Activated naive CD4-positive, alpha-beta T cell treated with Interleukin-2 at 50 U/mL for 16 hours (primary cell): ENCODE measurements at places on chromosomes 6 and 20.

DNA sequence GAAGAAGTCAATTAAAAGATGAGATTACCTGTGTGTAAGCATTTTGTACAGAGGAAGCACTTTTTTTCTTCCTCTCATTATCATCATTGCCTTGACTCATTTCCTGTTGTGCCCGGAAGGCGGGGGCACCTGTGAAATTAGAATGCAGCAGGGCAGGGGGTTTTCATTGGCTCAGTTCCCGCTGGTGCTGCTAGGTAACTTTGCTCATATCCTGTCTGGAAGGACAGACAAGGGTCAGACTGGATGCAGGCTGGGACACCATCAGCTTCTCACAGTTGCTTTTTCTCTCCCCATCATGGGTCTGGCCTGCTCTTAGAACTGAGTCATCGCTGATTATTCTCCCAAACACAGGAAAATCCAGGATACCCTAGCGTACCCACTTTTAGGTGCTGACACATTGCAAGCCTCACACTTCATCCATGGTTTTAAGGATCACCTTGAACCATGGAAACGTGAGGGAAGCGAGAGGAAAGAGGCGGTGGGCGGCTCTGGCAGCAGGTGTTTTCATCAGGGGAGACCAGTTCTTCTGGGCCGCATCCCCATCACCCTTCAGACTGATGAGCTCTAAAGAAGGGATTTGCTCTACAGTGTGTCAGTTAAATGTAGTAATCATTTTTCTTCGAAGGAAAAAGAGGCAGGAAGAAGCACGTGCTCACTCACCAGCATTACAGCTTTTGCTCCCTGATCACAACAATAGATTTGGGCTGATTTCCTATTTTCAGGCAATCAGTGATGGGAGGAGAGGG lies 195.7 kb upstream of the SASH1 start:
- peak; percentile 73 for DNase-seq

DNA sequence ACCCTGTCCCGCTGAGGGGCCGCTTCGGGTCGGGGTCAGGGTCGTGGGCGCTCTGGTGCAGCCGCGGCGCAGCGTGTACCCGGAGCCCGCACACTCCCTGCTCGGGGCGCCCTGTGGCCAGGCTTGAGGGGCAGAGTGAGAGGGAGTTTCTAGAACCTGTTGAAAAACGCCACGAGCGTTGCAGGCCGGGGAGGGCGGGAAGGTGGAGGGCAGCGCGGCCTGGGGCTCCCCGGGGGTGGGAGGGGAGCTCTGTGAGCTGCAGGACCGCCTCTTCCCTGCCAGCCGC lies 539 bp upstream of the BHLHE23 start:
- no peak for DNase-seq

DNA sequence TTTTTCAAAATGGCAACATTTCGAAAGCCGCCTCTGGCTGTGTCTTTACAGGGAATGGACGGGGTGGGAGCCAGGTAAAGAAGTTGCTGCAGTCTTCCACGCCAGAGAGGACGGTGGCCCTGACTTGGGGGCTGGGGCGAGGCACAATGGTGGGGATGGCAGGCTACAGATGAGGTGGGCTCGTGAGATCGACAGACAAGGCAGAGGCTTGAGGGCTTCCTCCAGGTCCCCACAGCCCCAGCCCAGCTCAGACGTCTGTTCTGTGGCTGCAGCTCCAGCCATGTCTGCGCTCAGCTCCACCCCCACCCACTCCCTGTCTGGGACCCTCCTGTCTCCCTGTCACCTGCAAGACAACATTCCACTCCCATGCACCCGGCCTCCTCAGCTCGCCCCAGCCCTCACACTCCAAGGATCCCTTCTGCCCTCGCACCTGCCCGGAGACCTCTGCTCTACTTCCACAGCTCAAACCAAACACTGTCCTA lies 7.4 kb upstream of the C20orf144 start:
- no peak for DNase-seq

- no peak for DNase-seq
Observed at GRCh38 chr6:91860541-91861335, 1273.9 kb upstream of the MAP3K7 start.

GRCh38 chr6:112054001-112054400 lies at the start of gene CCN6:
TSS of gene CCN6 (plus strand) at chr6:112054104. CDS start at chr6:112054358, 254 bp downstream.
- DNase-seq = no peak

GRCh38 chr6:101083533-101084175 lies 202.5 kb upstream of the ASCC3 start:
- DNase-seq = no peak
